ENCODE measurements at places on chromosomes 2 and 18.

- DNase-seq: no peak
Measured at GRCh38 chr18:31429623-31430022, 17.9 kb upstream of the DSG3 start.

DNA sequence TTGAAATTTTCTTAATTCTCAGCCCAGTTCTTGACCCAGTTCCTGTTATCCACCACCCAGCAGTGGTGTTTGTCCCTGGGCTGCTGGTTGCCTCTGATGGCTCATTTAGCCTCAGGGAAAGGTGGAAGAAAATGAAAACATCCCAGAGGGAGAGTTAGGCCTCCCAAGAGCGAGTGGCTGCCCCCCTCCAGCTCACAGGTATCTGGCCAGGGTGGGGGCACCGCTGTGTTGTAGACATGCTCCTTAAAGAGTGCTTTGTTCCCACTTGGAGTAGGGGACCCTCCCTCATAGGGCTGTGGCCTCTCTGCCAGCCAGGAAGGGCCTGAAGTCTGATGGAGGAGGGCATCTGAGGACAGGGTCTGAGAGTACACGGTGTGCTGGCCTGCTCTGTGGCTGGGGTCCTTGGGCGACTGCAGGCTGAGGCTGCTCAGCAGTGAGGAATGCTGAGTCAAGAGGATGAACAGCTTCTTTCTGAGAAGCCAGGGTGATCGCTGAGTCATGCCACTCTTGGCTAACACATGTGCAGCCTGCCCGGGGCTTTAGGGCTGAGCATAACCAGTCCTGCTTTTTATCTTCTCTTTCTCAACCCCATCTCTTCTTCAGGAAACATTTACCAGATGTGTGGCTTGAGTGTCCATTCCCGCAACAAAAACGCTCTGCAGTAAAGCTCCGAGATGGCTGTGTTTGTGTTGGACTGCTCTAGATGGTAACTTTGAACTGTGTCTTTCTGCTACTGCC lies 72.3 kb downstream of the IL1R2 start:
- peak; percentile 94 for DNase-seq

DNA sequence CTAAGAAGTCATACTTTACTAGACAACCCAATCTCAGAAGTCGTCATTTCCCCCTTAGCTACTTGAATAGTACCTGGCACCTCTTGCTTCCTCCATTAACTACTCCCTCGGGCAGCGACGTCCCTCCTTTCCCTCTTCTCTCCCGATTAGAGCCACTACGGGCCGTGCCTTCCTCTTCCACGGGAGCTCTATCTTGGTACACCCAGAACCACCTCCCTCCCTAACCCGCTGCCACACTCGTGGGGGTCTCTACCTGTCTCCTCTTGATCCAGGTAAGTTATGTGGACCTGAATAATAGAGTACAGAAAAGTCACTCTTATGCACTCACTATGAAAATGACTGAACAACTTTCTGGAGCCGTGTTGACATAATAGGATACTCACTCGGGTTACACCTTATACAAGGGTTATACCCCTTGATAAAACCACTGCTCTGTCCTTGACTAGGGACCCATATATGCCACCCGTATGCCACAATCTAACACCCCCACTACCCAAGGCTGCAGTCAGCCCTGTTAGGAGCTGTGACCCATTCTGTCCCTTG lies 595 bp upstream of the HDHD2 start:
- DNase-seq: no peak

DNA sequence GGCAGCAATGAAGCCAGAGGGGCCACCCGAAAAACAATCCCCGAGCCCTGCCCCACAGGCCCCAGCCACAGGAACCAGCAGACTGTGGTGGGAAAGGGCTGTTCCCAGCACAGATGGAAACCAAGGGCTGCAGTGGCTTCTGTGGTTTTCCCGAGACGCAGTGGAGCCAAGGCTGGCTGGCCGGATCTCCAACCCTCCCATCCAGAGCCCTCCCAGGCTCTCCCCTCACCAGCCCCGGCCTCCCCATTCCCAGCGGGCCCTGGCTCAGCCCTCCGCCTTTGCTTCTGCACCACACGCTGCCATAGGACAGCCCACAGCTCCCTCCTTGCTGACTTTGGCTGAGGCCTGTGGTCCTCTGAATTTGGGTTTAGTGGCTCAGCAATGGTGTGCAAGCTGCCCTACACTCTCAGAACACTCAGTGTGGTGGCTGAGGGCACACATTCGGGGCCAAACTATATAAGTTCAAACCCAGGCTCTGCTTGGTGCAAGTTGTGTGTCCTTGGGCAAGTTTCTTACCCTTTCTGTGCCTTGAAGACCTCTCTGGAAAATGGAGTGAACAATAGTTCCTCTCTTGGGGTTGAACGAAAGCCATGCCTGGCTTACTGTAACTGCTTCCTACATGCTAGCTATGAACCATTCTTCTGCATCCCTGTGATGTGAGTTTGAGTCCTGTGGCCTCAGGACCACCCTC lies 200.1 kb downstream of the SMAD7 start:
- peak; percentile 82 for DNase-seq

DNA sequence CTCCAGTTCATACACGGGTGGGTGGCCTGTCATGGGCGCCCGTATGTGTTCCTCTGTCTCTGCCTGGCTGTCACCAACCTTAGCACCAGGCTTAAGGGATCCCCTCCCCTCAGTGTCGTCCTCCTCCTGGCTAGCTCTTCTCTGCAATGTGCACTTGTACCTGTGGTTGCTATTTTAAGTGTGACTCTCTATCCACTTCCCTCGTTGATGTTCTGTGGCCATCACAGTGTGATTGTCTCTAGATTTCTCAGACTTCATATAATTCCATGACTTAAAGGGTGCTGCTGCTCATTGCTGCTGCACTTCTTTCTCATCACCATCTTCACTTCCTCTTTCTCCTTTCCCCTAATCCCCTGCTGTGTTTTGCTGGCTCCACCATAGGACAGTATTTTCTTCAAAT lies 143.4 kb downstream of the EML6 start:
- DNase-seq: no peak

DNA sequence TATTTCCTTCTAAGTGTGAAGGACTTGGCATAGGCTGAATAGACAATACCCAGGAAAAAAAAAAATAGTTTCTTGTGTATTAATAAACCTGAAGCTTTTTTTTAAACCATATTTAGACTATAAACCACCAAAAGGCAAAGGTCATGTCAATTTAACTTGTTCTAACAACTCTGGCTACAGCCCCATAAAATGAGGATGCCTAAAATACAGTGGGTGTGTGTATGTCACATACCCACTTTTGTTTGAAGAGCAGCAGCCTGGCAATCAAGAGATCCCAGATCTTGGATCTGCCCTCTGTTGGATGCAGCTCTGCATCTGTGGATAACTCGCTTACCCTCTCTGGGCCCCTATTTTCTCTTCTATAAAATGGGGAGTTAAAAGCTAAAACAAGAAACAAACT lies 65.4 kb downstream of the SATB2 start:
- DNase-seq: no peak

All from AG20443 (cell line).